Small intestine (tissue), 16 donors: ENCODE measurements at places on chromosomes 3 and 15.

DNA sequence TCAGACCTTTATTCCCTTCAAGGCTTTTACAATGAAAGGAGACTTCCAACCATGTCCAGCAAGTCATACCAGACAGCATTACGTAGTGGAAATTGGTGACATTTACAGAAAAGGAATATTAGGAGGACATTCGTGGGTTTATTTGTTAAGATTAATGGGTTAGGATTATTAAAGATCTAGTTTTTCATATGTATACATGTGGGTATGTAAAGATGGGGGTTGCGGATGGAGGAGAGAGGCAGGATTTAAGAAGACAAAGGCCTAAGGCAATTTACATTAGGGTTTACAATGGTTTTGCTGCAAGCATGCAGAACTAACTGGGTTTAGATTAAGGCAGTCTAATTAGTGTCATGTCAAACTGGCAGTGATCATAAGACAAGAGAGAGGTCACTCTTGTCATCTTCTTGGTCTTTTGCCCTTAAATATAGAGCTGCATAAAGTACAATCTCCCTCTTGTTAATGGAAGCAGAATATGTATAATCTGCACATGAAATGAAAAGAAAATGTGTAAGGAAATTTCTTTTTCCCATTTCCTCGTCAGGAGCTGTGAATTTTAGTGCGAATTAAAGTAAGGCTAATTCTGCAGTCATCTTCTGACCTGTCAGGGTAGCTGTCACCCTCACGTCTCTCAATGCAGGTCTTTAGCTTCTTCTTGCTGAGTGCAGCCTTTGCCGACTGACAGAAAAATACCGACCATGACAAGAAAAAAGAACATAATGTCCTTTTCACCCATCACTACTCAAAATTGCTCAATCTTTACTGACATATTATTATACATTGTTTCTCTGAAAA is 258.9 kb upstream of the MEIS2 start:
- no peak for DNase-seq

GRCh38 chr15:78550815-78551214 is 10.6 kb downstream of the PSMA4 start:
- no peak for DNase-seq

- DNase-seq = peak; percentile 72
These were observed 1.8 kb downstream of the BCL6 start for GRCh38 chr3:187743195-187744141.

DNA sequence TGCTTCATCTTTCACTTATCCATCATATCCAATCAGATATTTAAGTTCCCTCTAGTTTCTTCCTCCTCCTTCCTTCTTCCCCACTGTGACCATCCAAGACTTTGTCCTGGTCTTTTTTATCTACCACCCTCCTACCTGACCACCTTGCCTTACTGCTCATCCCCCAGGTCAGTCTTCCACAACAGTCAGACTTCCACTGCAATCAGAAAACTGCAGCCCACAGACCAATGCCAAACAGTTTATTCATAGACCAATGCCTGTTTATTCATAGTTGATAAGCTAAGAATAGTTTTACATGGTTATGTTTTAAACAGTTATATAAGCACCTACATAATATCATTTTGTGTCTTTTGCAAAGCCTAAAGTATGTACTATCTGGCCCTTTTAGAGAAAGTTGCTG is 65.5 kb downstream of the TRIM69 start:
- no peak for DNase-seq

DNA sequence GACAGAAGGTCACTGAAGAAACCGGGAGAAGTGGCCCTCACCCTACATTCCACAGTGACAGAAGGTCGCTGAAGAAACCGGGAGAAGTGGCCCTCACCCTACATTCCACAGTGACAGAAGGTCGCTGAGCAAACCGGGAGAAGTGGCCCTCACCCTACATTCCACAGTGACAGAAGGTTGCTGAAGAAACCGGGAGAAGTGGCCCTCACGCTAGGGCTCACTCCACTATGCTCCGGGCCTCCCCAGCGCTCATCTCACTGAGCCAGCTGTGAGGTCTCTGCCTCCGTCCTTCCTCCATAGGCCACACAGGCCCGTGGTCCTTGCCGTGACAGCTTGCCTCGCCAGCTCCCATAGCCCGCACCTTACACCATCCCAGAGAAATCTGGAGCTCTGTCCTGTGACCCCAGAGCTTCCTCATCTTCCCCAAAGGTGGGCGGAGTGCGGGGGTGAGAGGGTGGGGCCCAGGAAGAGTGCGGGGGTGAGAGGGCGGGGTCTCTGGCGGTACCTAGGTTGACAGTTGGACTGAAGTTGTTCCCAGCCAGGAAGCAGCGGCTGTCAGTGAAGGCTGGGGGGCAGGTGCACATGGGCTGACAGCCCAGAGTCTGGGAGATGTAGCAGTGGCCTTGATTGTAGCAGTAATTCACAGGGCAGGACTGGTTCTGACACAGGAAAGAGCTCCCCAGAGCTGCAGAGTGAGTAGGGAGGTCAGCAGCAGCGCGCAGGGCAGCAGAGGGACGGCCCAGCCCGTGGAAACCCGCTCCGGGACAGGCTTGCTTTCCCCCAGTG is 32.0 kb downstream of the MUC20 start:
- DNase-seq = no peak

GRCh38 chr15:34652726-34653033 is 69.2 kb upstream of the GOLGA8B start:
- no peak for DNase-seq

DNA sequence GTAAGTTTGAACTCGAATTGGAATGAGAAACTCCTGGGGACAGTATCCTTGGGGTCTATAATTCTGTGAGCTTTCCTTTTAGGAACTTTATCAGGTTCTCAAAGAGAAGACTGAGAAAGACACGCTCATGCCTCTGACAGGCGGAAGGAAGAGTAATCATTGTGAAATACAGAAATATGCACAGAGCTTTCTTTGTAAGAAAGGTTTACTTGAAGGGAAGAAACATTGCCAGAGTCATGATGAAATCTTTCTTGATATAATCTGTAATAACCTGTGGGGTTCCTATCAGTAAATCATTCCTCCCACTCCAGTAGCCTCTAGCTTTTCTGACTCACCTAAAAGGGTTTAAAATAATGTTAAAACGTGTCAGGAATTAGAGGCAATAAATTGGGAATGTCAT is 83.6 kb upstream of the CCDC39 start:
- DNase-seq = no peak

GRCh38 chr3:142588703-142589102 is 7.5 kb upstream of the PLS1 start:
- DNase-seq = no peak

GRCh38 chr3:13857702-13858380 is 22.0 kb downstream of the WNT7A start:
- DNase-seq = no peak

- no peak for DNase-seq
These were observed 14.9 kb downstream of the SERPINI1 start for GRCh38 chr3:167750272-167750971.

- no peak for DNase-seq
These were observed 115.9 kb downstream of the IQSEC1 start for GRCh38 chr3:12957339-12957738.

DNA sequence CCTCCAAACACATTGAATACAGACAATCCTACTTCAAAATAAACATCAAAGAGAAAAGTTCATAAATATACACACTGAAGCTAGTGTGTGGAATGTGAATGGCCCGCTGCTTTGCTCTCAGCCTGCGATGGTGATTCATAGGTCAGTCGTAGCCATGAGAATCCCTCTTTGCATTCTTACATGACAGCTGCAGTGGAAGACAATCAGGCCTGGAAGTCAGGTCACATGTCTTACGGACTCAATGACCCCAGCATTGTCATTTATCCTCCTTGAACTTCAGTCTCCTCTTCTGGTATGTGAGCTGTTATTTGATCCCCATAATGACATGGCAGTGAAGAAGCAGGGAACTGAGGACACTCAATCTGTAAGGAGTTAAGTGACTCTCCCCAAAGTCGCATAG is 217.8 kb upstream of the EOMES start:
- DNase-seq = no peak

DNA sequence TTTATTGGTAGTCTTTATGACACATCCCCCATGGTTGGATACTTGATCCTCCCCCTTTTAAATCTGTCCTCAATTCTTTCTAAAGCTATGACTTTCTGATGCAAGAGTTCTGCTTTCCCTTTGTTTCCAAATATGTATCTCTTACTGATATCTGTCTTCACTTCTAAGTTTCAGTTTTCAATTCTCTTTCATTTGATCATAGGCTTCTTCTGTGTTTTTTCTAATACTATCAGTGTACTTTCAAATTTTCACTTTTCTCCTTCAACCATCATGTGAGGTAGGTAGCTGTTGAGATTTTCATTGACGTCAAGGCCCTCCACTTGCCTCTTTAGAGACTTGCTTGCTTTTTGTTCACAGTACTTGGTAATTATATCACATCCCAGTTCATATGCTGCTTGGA is 436.5 kb downstream of the CNTN4 start:
- no peak for DNase-seq

DNA sequence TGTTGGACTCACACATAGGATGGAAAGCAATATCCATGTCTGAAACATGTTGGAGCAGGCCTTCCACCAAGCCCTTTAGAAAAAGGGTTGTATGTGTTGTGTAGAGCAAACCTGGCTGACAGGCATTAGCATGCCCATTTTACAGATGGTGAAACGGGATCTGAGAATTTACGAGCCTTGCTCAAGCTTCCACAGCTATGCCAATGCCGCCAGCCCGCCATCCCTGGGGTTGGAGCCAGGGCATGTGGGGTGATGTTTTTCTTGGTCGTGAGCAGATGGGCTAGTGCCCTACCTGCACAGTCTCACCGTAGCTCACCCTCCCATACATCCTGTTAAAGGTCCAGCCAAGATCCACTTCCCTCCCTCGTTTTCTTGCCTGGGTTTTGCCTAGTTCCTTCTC is 97.5 kb upstream of the TLE3 start:
- DNase-seq = no peak

- peak; percentile 52 for DNase-seq
These were observed 14.2 kb downstream of the CIB1 start for GRCh38 chr15:90219421-90220141.

- no peak for DNase-seq
These were observed 24.9 kb downstream of the TXNRD3 start for GRCh38 chr3:126630020-126630419.

DNA sequence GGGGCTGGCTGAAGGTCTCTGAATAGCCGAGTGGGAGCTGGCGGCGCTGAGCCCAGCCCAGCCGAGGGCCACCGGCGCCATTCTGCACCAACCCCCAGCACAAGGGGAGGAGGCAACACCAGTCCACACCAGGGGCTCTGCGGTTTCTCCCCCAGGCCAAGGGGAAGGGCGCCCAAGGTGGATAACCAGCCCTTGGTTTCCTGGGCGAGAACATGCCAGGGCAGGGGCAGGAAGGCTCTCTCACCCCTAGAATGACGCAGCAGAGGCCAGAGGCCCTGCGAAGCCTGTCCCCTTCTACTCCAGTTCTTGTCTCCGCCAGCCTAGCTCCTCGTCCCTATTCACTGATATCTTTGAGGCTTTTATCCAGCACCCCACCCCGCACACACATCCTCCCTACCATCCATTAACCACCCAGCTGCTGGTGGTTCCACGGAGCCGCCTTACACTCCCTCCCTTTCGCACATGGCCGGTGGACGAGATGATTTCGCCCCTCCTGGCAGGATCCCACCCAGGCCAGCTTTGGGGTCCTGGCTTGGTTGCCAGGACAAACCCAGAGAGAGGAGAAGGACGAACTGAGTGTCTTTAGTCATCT is 1.3 kb downstream of the RBPMS2 start:
- no peak for DNase-seq

DNA sequence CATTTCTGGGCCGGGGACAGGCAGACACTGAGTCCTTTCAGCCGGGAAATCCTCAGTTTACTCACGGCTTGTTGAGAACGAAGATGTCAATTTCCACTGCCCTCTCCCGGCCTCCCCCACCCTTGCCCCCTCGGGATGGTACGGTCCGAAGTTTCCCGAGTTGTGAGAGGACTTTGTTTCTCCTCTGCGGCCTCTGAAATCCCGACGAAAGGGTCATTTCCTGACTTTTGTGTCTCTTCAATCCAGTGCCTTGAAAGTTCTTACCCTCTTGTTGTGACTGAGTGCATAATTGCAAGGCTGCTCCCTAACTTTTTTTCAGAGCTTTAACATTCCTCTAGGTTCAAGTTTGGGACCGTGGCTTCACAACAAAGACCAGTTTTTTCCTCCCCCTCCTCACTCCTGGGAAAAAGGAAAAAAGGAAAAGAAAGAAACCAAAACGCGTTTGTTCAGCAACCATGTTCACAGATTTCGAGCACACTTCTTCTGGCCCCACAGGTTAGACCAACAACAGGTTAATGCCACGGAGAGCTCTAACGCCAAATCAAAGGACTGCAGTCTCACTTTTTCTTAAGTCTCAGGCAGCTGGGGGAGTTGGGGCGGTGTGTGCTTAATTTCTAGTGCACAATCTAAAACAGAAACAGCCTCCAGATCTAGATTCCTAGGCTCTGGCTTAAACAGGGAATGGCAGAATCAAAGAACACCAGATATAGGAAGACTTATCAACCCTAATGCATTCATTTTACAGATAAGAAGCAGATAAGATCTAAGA is 138.9 kb downstream of the TMCO5A start:
- no peak for DNase-seq

- no peak for DNase-seq
These were observed 44.4 kb downstream of the ITGA11 start for GRCh38 chr15:68387381-68388143.
